ENCODE measurements at places on chromosomes 16 and 17.
A peak's percentile ranks its signal among the peaks of the same experiment; 100 is the strongest.

GRCh38 chr17:37610971-37611370 lies 1.8 kb upstream of the SYNRG start:
- no peak for DNase-seq

GRCh38 chr17:6306820-6307219 lies 128.1 kb downstream of the AIPL1 start:
- no peak for DNase-seq

GRCh38 chr16:502179-502943 lies 25.2 kb upstream of the CAPN15 start:
- DNase-seq: no peak

GRCh38 chr16:67025210-67025550 lies 3.8 kb upstream of the CBFB start:
- DNase-seq: no peak

GRCh38 chr17:75846692-75847613 lies 2.7 kb upstream of the UNC13D start:
- peak; percentile 71 for DNase-seq

- no peak for DNase-seq
These were observed 28.2 kb upstream of the PSMD7 start for GRCh38 chr16:74268372-74268782.

GRCh38 chr16:29994600-29995323 lies 655 bp downstream of the HIRIP3 start:
- no peak for DNase-seq

DNA sequence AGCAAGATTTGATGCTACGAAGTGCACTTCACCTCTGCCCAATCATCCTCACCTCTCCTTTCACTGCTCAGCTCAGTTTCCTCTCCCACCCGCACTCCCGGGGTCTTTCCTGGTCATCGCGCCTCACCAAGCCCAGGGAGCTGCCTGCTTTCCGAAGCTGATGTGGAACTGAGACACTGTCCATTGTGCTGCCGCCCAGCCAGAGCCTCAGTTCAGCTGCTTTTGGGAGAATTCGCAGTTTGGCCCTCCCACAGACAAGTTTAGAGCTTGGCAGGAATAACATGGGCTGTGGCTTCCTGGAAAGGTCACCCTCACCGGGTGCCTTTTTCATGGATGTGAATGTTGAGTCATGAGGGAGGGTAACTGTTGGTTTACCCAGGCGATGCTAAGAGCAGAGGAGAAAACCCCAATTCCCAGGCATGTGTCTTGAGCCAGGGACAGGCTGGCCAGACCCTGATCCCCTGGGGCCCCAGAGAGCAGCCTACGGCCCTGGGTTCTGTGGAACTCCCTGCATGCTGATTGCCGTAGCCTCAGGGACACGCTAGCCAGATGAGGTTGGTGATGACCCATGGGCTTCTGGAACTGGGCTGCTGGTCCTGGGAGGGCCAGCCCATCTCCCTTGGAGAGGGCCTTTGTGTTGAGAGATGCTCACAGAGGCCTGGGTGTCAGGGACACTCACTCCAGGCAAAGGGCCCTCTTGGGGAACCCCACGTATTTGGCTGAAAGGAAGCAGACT lies 1687.5 kb downstream of the TP53TG3F start:
- DNase-seq: no peak

- no peak for DNase-seq
These were observed 105.2 kb downstream of the CMIP start for GRCh38 chr16:81549547-81550431.

DNA sequence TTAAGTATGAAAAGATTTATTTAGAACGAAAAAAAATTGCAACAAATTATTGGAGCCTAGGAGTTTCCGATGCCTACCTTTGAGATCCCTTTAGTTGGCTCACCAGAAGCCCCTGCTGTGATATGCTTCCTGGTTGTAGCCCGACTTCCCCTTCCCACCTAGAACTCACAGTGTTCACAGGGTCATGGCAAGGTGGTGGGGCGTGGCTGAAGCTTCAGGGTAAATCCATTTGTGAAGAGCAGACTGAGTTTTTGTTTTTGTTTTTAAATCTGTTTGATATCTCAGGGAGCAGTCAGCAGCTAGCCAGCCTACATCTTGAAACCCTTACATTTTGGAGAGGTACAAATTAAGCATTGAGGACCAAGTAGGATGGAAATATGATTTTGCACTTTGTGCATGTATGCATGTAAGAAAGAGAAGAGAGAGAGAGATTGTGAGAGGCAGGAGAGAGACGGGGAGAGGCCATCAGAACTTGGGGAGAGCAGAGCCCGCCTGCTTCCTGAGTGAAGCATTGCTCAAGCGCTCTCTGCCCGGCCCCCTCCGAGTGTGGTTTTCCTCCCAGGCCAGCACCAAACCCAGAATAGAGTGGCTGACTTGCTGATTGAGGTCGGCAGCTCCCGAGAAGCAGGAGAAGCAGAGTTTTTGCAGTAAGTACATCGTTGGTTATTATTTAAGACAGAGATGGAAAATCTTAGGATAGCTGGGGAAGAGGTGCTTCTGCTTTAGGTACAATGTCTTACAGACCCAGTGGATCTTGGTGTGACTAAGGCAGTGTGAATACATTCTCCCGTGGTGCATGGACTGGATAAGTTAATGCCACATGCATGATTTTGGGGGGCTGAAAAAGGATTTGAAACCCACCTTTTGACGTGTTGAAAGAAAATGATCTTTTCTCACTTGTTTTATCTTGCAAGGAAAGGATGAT lies 64.2 kb downstream of the SPECC1 start:
- DNase-seq: no peak

- DNase-seq: peak; percentile 56
These were observed 33.3 kb downstream of the PLCD3 start for GRCh38 chr17:45098869-45099616.

- no peak for DNase-seq
These were observed 47.9 kb upstream of the NKD1 start for GRCh38 chr16:50500171-50500874.

DNA sequence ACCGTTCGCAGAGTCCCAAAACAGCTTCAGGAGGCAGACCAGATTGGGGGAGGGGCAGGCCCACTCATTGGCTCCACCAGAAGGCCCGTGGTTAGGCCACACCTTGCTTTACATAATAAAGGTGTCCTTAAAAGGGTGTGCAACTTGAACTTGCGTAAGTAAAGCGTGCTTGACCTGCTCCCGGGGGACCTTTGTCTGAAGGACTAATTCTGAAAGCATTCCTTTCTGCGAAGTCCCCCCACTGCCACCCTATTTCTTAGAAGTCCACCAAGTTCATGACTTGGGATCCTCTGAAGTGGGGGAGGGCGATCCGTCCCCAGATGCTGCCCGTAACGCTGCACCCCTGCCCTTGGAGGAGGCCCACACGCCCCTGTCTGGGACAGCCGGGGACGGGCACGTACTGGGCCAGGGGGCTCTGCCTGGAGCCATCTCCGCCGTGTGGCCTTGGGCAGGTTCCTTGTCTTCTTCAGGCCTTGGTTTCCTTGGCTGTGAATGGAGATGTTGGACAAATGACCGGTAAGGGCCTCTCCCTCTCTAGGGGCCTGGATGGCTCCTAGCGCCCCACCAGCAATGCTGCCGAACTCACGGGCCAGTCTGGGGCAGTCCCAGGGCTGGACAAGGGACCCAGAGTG lies 823 bp upstream of the ZNF469 start:
- DNase-seq: no peak

GRCh38 chr17:29514792-29515191 lies 52.0 kb downstream of the ABHD15 start:
- no peak for DNase-seq

DNA sequence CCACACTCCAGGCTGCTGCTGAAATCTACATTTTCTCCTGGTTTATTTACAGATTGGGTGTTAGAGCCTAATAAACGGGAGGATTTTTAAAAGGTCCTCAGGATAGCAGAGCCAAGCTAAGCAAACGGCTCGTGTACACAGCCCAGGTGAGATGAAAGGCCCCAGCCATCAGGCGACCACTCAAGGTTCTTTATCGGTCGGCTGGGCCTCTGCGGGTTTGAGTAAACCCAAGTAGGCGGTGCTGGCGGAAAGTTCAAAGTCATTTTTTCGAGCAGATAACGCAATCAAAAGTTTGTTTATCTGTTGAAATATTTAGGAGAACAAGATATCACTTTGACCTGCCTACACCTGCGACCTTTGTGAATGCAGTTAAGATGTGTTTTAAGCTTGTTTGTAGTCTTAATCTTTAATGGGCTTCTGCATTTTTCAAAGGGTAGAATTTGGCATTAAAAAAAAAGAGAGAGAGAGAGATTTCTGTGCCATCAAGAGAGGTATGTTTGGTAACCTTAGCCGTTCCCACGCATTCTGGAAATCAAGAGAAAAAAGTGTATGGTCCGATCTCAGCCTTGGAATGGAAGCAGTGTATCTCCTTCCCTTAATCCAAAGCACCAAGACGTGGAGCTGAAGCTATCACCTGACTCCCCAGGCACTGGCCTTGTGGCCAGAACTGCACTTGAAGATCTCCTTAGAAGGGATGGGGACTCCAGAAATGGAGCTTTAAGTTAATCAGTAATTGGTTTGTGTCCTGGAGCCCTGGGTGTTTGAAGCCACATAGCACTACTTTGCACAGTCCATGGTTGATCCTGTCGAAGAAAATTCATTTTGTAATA lies 301.7 kb upstream of the IRX5 start:
- no peak for DNase-seq

- no peak for DNase-seq
These were observed 28.7 kb upstream of the CRISPLD2 start for GRCh38 chr16:84791088-84791487.
